ENCODE measurements at places on chromosomes 7 and 10.

DNA sequence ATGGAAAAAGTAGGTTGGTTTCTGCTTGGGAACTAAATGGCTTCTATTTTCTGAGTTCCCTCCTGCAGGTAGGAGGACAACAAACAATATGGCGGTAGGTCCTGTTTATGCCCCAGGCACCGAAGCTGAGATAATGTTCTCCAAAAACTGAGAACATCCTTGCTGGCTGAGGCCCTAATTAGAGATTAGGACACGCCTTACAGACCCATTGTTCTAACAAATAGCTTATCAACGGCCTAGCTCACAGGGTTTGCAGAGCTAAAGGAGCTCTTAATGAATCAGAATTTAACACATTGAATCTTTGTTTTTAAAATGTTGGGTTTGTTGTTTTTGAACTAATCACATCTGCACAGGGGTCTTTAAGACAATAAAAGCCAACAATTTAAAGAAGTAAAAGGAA lies 37.0 kb downstream of the HTR5A start:
- no peak for DNase-seq

GRCh38 chr10:104433669-104434068 lies 80.0 kb downstream of the CFAP58 start:
- no peak for DNase-seq

DNA sequence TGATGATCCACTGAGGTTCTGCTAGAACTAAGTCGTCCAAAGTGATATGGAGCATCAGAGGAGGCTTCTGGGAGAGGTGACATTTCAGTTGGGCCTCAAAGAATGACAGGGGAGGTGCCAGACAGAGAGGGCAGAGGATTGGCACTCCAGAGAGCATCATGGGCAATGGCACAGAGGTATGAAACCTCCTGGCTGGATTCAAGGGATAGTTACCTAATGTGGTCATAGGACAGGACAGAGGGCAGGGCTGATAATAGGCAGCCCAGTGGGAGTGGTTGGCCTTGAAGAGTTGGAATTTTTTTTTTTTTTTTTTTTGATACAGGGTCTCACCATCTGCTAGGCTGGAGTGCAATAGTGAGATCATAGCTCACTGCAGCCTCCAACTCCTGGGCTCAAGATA lies 7.6 kb downstream of the SRRM3 start:
- no peak for DNase-seq

DNA sequence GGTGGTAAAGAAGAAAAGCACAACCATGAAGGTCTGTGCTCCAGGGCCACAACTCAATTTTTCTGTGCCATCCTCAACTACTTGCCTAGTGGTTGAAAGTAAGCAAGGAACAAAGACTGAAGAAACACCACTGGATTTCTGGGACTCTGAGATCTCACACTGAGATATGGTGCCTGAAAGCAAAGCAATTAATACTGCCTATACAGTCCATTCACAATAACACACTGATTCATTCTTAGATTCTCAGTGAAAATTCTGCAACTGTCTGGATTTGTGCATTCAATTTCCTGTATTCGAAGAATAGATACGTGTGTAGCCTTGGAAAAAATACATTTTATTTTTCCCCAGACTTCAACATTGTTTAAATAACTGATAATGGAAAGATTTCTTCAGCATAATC lies 116.4 kb upstream of the FAM133B start:
- DNase-seq: no peak

GRCh38 chr10:48548531-48549135 lies 56.2 kb downstream of the ARHGAP22 start:
- no peak for DNase-seq

DNA sequence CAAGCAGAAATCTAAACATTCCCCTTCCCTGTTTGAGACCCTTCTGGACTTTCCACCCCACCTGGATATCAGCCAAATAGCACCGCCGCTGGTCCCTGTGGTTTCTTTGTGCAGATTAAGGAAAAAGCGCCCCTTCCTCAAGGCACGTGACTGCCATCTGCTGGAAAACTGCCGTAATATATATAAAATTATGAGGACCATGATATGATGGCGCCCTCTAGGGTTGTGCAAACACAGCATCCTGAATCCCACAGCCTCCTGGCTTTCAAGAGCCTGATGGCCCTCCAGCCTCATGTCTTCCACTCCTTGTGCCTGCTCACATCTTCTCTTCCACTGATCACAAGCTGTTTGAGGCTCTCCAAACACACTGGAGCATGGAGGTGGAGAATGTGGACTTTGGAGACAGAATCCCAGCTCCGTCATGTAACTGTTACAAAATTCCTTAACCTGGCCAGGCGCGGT lies 121.3 kb downstream of the MYL10 start:
- DNase-seq: peak; percentile 21

DNA sequence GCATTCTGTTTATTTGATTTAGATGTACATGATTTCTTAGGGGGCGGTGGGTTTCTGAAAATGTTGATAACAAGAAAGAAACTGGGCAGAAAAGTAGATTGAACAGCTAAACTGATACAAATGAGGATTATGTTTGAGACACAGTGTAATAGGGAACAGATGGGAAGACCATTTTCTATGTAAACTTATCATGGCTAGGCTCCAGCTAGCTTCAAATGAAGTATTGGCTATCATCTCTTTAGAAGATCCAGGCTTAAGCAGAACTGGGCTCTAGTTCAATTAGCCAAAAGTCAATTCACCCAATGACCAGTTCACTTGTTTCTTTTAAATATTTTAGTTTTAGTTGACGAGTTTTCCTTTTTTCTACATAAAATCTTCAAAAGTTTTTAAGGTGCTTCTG lies 639.5 kb downstream of the ANKRD7 start:
- DNase-seq: no peak

- no peak for DNase-seq
Measured at GRCh38 chr10:69567920-69568319, 5.3 kb downstream of the NEUROG3 start.

GRCh38 chr7:36208997-36209813 lies 56.2 kb downstream of the EEPD1 start:
- no peak for DNase-seq

DNA sequence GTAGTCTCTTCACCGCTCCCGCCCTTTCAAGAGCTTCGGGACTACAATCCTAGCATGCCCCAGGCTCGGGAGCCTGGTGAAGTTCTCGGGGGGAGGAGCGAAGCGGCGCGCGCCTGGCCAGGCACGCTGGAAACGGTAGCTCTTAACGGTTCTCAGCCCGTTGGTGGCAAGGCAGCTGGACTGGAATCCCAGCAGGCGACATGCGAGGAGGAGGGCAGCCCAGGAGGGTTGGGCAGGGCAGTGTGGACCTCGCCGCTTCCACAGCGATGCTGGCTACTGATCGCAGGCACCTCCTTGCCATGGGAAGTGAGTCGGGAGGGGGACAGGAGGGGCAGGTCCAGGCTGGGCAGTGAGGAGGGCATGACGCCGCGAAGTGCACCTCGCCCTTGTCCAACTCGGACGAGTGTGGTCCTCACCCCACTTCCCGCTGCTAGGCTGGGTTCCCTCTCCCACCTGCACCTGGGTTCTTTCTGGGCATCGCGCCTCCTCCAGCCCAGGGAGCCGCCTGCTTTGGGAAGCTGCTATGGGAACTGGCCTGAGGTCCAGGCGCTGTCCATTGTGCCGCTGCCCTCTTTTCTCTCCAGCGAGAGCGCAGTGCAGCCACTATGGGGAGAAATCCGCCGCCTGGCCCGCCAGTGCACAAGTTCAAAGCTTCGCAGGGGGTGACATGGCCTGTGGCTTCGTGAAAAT lies 367.8 kb upstream of the NUPR2 start:
- no peak for DNase-seq

DNA sequence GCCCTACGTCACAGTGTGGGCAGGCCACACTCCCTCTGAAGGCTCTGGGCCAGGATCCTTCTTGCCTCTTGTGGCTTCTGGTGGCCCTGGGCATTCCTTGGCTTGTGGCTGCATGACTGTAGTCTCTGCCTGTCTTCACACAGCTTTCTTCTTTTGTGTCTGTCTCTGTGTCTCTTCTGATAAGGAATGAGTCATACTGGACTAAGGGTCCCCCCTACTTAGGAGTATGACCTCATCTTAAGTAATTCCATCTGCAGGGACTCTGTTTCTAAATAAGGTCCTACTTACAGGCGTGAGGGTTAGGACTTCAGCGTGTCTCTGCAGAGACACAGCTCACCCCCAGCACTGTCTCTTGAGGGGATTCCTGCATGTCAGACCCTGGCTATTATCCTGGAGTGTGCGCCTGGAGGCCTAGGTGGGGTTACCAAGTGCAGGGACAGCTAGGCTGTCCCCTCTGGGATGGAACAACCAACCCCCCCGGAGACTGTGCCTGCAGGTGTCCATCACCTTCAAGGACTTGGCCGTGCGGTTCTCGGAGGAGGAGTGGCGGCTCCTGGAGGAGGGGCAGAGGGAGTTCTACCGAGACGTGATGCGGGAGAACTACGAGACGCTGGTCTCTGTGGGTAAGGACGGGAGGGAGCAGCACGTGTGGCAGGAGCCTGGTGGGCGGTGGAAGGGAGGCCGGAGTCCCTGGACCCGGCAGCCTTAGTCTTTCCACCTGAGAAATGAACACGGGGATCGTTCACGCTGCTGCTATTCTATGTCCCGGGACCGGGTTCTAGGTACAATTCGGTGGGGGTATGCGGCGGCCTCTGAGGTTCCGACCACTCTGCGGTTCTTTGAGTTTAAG lies 54.1 kb downstream of the ZNF467 start:
- no peak for DNase-seq

DNA sequence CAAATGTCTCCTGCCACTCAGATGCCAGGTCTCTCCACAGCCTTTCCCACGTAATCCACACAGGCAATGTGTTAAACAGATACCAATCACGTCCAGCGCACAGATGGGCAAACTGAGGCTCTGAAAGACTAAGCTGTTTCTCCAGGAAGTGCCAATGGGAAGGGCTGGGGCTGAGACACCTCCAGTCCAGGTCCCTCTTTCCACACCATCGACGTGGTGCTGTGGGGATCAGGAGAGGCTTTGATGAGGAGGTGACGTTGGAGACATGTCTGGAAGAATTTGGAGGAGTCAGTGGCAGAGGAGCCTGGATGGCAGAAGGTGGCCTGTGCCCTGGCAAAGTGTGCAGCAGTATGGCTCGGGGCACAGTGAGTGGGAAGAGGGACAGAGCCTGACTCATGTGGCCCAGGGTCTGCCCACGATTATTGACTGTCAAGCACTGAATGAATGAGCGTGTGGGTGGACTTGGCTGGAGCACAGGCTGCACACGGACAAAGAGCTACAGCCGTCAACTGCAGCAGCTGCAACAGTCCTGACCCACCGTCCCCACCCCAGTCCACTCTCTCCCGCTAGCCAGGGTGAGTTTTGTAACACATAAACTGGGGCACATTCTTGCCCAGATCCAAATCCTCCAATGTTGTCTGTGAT lies 40.8 kb upstream of the HSPA12A start:
- no peak for DNase-seq

DNA sequence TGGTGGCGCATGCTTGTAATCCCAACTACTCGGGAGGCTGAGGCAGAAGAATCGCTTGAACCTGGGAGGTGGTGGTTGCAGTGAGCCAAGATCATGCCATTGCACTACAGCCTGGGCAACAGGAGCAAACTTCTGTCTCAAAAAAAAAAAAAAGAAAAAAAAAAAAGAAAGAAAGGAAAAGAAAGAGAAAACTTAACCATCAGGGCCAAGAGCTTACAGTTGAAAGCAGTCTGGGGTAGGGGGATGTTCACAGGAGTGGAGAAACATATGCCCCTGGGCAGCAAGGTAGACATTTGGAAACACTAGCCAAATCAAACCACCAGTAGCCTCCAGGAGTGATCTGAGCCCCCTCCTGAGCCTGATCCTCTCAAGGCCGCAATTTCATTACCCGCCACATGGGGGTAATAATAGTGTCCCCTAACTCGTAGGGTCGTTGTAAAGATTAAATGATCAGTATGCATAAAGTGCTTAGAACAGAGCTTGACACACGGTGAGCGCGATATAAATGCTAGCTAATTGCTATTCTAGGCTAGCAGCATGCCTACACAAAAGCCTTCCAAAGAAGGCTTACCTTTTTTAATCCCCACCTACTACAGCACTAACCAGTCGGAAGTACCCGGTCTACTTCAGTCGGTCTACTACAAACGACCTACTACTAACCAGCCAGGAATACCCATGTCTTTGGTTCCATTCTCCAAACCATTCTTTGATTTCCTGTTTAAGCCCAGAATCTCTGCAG lies 274.3 kb upstream of the NEBL start:
- no peak for DNase-seq

DNA sequence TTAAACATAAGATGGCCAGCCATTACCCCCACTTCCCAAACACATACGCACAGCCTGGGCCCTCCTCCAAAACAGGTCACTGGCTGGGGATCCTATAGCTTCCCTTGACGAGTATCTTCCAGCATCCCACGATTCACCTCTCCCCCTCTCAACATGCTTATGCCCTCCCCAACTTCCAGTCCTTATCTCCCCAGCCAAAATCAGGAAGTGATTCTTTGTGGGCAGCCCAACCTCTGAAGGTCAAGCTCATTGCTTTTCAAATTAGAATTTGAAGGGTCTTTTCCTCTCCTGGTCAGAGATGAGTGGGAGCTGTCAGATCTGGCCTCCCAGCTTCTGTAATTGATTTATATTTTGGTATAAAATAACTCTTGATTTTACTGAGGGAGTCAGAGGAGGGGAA lies 133.6 kb downstream of the ATXN7L1 start:
- DNase-seq: no peak

DNA sequence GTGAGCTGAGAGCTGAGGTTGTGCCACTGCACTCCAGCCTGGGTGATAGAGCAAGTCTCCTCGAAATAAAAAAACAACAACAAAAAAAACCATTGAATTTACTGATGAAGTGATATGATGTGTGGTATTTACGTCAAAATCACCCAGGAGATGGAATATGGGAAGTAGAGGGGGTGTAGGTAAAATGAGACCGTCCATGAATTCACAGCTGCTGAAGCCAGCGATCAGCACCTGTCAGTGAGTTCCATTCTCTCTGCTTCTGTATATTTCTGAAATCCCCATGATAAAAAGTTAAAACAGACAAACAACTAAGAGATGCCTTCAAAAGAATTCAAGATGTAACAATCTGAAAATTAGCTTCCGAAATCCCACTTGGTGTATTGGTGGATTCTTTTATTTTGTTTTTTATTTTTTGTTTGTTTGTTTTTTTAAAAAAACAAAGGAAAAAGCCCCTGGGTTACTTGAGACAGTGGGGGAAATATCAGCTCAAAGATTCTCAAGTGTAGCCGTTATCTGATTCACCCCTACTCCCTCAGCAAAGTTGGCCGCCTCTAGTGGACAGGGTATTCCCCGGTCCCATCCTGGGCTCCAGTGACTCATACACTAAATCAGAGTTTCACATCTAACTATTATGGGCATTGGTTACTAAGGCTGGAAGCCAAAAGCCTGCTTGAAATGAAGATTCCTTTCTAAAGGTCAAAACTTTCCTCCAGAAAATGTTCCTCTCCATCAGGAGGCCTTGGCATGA lies 76.4 kb downstream of the MAP3K8 start:
- no peak for DNase-seq

GRCh38 chr10:130018265-130018664 lies 54.2 kb upstream of the EBF3 start:
- DNase-seq: no peak

- no peak for DNase-seq
Measured at GRCh38 chr10:33229252-33229948, 105.1 kb downstream of the NRP1 start.

- no peak for DNase-seq
Measured at GRCh38 chr7:16779051-16779450, 25.5 kb downstream of the TSPAN13 start.
